CD4-positive, alpha-beta T cell treated with Interleukin-15 for 4 hours (primary cell): ENCODE measurements at places on chromosomes 7 and 10.

DNA sequence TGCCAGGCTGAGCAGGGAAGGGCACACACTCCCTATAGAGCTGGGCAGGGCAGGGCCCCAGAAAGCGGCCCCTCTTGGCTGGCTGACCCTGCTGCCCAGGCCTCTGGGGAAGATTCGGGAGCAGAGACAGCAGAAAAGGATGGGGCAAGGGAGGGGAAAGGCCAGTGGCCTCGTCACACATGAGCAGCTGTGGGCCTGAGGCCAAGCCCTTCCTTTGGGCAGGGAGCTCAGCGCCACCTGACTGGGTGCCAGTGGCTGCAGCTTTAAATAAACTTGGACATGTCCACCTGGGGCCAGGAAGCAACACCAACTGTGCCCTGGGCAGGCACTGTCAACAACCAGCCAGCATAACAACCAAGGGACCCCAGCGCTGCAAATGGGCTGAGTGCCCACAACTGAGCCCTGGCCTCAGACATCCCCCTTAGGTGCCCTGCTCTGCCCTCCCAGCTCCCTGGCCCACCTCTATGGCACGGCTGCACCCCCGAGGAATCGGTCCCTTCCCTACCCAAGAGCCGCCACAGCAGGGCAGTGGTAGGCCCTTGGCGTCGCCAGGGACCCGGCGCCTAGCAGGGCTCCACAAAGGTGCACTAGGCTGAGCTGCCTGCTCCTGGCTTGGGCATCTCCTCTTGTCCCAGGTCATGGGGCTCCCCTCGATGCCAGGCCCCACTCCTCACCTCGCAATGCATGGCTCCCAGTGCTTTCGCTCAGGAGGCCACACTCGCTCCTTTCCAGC is 2.6 kb downstream of the CAMK2B start:
- no peak for DNase-seq

- no peak for DNase-seq
These were observed 22.5 kb upstream of the HIBADH start for GRCh38 chr7:27685209-27685608.

DNA sequence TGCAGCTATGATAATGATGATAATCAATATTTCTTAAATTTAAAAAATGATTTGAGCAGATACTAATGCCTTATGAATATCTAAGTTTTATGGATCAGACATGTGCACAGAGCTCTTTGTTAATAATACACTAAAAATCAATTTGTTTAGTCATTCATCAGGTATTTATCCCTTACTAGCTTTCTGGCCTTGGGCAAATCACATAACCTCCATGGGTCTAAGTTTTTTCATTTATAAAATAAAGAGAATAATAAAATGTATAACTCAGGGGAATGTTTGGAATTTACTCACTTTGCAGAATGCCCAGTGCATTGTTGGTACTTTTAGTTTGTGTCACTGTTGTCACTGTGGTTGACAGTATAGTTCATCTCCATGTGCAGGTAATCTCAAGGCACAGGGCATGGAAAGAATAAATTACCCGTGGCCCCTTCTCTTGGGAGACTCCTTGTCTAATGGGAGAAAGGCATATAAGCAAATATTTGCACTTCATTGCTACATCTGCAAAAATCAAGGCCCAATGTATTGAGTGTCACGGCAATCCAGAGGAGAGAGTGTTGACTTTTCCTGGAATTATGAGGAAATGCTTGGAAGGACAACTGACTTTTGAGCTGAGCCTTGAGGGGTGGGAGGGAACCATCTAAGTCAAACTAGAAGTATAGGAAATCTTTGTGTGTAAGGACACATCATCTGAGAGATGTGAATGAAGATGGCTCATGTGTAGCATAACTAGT is 64.7 kb upstream of the CTTNBP2 start:
- DNase-seq, result no peak

DNA sequence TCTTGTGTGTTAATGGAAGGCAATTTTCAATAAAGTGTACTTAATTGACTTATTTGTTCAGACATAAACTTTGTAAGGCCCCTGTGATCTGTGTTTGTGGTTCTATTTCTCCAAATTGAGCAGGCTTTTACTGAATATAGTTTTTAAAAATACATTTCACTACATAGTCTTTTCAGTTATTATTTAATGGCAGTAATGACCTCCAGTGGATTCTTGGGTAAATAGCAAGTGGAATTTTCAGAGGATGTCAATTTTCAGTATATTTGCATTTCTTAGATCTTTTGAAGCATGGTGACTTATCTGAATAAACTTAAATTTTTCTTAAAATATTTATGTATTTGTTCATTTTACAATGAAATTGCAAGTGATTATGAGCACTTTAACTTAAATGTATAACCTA is 203.1 kb upstream of the PCLO start:
- no peak for DNase-seq

- DNase-seq, result no peak
These were observed 28.9 kb upstream of the MRPS33 start for GRCh38 chr7:141043616-141044015.

DNA sequence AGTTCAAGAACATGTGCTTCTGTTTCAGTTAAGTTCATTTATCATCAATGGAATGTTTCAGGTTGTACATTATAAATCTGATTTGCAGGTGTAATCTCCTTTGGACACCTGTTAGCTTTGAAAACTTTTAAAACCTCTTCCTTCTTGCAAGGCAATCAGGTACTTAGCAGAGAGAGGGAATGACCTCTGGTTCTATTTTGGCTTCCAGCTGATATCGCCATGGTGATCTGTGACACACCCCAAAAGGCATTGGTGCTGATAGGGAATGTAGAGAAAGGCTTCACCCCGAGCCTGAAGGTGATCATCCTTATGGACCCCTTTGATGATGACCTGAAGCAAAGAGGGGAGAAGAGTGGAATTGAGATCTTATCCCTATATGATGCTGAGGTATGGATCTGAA is 35.4 kb downstream of the ACSL5 start:
- DNase-seq, result no peak

DNA sequence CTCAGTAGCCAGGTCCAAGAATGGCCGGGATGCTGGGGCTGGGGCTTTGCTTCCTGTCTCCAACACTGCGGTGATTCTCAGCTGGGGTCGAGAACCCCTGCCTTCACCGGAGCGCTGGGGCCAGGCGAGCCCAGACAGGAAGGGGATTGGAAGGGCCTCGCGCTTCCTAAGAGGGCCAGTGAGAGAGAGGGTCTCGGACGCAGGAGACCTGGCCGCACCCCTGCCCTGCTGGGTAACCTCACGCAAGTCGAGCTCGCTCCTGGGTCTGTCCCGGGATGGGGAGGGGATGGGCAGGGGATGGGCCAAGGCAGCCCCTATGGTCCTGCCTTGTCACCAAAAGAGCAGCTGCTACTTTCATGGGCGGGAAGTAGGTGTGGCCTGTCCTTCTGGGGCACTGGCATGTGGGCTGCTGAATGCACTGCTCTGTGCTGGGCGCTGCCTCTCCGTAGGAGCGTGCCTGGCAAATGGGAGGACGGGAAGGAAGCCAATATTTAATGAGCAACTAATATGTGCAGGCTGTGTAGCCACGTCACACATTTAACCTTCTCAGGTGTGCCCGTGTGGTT is 20.0 kb downstream of the KCNK18 start:
- DNase-seq, result peak; percentile 1

DNA sequence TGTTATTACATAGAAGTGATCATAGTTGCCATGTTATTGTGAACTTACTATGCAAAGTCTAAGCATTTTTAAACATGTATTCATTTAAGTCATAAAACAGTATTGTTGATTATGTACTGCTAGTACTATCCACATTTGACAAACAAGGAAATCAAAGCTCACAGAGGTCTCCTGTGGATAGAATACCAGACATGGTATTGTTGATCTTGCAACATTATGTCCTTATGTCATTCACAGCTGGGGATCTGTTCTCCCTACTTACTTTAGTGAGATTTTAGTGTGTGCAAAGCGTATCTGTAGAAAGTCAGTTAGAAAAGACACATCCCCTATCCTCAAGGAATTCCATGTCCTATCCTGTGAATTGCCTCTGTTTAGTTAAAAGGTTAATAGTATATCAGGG is 106.1 kb downstream of the SND1 start:
- no peak for DNase-seq

- no peak for DNase-seq
These were observed 1.1 kb downstream of the AUTS2 start for GRCh38 chr7:69599286-69599954.
